KBM-7 (cell line): ENCODE measurements at places on chromosomes 6 and 20.

- DNase-seq, result no peak
Measured at GRCh38 chr20:9889270-9889981, 50.5 kb upstream of the PAK5 start.

- DNase-seq, result no peak
Measured at GRCh38 chr6:3229566-3230178, 2.2 kb upstream of the TUBB2B start.

DNA sequence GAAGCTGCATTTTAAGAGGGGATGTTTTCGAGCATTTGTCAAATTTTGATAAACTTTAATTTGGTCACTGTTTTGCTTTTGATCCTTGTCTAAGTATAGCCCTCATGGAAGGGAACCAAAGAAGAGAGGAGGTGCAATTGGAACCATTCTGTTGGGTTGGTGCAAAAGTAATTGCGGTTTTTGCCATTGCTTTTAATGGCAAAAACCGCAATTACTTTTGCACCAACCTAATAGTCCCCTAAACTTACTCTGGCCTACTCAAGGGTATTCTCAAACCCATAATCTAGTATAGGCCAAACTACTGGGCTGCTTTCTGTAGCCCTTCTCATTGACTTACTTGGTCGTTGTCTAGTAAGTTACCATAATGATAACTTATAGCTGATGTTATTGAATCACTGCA lies 634.7 kb downstream of the MAFB start:
- no peak for DNase-seq

- no peak for DNase-seq
Measured at GRCh38 chr6:36357872-36358225, 21.2 kb upstream of the BNIP5 start.

- DNase-seq, result no peak
Measured at GRCh38 chr6:166318227-166318626, 10.0 kb upstream of the PRR18 start.

GRCh38 chr6:144899161-144899560 lies 614.0 kb downstream of the UTRN start:
- DNase-seq, result no peak

DNA sequence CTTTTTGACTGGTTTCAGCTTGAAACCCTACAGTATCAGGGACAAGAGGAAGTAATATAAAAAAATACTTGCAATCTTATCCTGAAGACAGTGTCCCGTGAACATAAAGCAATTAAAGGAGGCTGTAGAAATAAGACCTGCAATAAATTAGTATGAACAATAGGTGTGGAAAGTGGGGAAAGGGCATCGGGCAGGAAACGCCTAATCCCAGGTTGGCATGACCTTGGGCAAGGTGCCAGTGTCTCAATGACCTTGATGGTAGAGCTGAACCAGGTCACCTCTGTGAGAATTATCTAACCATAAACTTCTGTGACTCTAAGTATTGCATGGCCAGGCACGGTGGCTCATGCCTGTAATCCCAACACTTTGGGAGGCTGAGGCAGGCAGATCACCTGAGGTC lies 115.2 kb downstream of the LY86 start:
- no peak for DNase-seq

DNA sequence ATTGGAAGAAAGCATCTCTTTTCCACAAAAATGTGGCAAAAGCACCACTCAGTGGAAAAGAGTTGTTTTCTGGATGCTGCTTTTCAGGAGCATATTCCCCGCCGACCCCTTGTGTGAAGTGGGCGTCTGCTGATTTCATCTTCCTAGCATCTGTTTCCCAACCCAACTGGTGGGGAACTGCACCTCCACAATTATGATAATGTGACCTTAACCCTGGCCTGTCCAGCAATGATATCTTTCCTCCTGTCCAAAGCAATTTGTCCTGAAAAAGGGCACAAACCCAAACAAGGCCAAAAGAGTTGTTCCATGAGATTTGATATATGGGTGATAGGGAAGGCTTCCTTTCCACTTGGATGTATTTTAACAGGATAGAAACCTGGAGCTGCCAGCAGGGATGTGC lies 7.3 kb upstream of the SMIM8 start:
- no peak for DNase-seq
